Naive thymus-derived CD8-positive, alpha-beta T cell (primary cell): ENCODE measurements at places on chromosomes 5 and 9.

GRCh38 chr9:100011062-100011681, 87.6 kb downstream of the ERP44 start:
- peak; percentile 61 for DNase-seq

GRCh38 chr5:93891491-93892480, 150.4 kb upstream of the POU5F2 start:
- no peak for DNase-seq

DNA sequence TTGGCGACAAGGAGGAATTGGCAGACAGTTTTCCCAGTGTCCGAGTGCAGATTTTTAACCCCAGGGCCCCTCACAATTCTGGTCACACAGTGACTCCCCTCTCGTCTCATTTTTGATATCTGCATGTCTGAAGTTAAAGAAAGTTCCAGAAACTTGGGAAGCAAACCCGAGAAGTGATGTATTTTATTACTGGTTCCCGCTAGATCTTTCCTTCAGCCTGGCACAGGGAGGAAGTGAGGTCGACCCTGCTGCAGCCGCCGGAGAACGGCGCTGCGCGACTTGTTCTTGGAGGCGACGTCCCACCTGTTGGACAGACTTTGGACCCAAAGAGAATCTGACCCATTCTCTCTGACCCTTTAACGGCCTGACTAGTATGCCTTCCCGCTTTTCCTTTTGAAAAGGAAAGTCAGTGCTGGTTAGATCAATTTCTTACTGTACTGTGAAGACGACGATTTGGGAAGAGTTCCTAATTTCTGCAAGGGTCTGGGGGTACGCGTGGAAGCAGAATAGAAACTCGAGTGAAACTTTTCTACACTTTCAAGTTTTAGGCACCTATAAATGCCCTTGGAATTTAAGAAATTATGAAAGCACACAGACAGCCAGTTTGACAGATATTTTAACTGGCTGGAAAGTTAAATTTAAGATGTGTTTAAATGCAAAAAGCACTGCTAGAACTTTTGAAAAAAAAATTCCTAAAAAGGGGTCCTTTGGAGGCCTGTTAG, 744 bp downstream of the OTULIN start:
- no peak for DNase-seq

- no peak for DNase-seq
These were observed 171.0 kb downstream of the RMI1 start for GRCh38 chr9:84151640-84152039.

DNA sequence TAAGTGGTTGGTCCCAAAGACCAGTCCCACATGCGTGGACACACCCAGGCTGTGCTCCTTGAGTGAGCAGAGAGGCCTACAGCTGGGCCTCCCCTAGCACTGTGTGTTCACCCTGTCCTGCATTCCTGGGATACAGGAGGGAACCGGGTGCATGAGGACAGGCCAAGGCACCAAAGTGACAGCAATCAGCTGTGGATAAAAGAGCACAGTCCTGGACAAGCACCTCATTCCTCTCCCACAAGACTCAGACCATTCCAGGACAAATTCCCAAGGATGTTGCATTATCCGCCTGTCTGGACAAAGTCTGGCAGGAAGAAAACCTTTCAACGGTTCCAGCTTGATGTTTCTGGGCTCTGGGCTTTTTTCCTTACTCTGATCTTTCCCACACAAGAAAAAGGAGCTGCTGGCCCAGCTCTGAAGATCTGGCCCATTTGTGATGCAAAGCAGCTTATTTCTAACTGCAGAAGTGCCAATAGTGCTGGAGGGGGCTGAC, 273.2 kb downstream of the ENC1 start:
- DNase-seq, result no peak

GRCh38 chr5:176542596-176543427, 5.6 kb upstream of the RNF44 start:
- no peak for DNase-seq

- no peak for DNase-seq
These were observed 98.2 kb upstream of the CCNG1 start for GRCh38 chr5:163339148-163339547.

DNA sequence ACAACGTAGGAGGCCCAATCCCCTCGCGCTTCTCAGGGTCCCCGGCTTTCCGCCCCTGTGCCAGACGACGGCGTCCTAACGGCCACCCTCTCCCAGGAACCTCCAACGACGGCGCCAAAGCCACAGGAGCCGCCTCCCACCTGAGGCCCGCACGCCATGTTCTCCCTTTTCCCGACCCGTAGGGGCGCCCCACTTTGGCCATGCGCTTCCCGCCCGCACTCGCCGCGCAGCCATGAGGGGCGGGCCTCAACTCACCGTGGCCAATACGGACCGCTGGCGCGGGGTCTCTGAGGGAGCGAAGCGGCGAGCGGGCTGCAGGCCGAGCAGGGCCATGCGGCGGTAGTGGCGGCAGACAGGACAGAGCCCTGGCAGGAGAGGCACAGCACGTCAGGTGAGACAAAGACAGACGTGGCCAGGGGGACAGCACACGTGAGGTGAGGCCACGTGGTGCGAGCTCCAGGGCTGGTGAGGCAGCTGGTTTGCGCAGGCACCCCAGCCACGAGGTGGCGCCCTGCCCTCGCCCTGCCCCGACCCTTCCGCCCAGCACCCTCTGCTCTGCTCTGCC, 1005.5 kb upstream of the PTPRD start:
- no peak for DNase-seq

GRCh38 chr5:102278231-102278630, 17.9 kb downstream of the SLCO4C1 start:
- DNase-seq, result no peak

DNA sequence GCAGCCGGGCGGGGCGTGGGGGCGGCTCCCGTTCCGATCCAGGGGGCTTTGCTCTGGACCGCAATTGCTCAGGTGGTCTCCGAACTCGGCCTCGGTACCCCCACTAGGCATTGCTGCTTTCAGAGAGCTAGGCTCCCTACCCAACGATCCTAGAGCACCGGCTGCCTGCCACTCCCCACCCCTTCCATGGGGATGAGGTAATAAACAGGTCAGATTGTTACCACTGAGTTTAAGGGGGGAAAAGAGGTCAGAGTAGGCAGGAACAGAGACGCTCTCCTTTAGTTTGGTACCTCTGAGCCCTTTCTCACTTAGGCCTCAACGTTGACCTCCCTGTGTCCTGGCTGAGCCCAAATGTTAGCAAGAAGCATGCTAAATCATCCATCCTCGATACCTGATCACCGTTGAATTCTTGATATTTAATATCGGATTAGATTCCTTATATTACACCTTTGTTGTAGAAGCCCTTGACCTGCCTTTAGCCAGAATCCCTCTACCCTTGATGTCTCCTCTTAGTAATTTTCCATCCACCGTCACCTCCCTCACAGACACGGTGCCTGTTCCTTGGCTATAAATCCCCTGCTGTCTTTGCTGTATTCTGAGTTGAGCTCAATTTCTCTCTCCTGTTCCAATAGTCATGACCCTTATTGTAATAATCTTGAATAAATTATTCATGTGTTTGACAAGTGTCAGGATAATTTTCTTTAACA, 588 bp upstream of the PLPP1 start:
- DNase-seq, result no peak

DNA sequence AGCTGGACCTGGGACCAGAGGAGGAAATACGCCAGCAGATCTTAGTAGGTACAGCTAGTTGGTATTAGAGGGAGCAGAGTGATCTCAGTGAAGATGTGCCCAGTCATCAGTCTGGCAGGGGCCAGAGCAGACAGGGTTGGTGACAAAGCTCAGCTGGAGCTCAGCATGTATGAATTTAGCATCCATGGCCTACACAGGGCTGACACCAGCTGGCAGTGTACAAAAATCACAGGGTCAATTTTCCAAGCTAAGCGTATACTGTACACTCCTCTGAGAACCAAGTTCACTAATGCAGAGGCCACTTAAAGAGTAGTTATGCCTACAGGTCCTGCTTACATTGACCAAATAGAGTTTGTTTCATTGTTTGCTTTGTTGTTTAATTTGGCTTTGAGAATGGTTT, 146.6 kb downstream of the SLC24A2 start:
- no peak for DNase-seq

GRCh38 chr5:119363936-119364335, 8.1 kb downstream of the TNFAIP8 start:
- DNase-seq, result no peak

DNA sequence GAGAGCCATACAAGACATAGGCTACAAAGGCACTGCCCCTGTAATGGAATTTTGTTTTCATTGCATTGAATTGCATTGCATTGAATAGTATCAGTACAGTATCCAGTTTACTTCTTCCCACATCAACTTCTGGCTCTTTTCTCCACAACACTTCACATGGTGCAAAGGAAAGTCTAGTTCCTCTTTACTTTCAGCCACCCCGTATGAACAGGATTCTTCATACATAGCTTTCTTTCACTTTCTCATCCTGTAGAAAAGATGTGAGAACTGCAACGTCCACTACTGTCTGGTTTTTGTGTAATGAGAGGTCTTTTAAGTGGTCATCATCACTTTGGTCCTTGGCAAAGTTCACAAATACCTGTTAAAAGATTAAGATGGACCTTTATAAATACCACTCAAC, 20.2 kb downstream of the NIPSNAP3B start:
- no peak for DNase-seq

- no peak for DNase-seq
These were observed 32.4 kb downstream of the CYSTM1 start for GRCh38 chr5:140207250-140207964.

DNA sequence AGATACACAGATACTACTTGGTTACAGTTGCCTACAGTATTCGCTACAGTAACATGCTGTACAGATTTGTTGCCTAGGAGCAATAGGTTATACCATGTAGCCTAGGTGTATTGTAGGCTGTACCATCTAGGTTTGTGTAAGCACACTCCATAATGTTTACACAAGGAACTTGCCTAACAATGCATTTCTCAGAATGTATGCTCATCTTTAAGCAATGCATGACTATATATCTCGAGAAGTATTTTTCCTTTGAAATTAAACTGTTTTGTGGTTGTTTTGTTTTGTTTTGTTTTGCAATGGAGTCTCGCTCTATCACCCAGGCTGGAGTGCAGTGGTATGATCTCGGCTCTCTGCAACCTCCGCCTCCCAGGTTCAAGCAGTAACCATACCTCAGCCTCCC, 25.3 kb downstream of the LRRC70 start:
- DNase-seq, result no peak

DNA sequence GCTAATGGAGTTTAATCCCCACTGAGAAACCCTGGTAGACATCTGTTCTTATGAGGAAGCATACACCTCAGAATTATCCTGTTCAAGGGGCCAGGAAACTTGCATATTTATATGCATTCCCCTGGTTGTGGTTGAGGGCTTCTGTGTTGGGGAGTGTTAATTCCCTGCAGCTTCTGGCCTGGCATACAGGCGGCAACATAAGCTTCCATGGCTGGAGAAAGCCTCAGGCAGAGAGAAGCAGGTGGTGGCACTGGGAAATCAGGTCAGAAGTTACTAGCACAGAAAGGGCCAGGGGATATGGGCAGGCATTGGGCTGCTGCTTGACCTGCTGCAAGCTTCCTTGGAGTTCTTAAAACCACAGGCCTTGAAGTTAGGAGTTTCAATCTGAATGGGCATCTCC, 166.1 kb upstream of the SEMA6A start:
- DNase-seq, result no peak

DNA sequence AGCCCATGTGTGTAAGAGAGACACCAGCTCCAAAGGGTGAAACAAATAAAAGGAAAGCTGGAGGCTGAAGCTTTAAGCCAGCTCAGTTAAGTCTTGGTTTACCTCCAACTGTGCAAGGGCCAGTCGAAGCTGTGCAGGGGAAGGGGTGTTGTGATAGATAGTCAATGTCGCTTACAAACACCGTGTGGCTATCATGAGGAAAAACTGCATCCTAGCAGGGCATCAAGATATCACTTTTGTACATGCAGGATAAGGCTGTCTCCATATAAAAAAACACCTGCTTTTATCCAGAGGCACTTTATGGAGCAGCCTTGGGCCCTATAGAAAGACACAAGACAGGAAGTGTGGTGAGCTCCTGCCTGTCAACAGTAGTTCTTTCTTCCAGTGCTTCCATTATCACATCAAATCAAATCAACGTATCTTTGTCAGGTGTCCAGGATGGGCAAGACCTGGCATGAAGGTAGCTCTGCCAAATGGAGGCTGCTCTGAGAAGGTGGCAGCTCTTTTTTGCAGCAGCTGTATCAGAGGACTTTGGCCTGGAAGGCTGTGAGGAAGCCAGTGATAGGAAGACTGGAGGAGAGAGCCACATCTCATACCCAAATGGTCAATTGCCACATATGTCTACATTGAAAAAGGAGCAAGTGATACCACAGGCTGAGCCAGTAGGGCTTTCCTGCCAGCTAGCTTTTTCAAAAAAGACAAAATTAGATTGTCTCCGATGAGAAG, 29.3 kb upstream of the SELENOP start:
- no peak for DNase-seq

GRCh38 chr5:61277190-61277589, 54.9 kb upstream of the ZSWIM6 start:
- DNase-seq, result no peak

DNA sequence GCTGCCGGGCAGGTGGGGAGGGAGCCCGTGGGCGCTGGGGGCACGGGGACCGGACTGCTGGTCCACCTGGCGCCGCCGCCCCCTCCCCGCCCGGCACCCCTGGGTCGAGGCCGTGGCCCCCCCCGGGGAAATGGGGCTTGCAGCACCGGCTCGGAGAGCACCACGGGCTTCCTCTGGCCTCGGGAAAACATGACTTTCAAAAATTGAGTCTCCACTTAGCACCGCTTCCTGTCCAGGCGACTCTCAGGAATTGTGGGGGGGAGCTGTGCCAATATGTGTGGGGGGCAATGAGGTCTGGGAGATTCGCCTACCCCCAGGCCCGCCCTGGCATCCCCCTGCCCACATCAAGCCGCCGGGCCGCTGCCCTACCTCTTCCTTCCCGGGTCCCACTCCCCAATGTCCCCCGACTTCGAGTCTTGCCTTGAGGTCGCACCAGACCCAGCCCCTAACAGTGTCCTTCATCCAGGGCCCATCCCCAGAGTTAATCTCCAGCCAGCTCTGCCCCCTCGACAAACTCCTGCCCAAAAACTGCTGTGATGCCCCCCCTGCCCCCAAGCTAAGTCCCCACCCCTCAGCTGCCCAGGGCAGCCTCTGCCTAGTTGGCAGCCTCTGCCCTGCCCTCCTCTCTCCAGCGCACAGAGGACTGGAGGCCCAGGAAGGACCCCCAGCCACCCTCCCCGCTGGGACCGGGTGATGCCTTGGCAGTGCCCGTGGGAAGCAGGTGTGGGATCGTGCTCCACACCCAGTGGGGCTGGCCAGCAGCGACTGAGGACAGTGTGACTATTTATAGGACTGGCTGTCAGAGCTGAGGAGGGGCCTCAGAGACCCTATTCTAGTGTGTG, 3.9 kb downstream of the EGFL7 start:
- DNase-seq, result no peak
